NCI-H460 (cell line): ENCODE measurements at places on chromosomes 11 and 22.

DNA sequence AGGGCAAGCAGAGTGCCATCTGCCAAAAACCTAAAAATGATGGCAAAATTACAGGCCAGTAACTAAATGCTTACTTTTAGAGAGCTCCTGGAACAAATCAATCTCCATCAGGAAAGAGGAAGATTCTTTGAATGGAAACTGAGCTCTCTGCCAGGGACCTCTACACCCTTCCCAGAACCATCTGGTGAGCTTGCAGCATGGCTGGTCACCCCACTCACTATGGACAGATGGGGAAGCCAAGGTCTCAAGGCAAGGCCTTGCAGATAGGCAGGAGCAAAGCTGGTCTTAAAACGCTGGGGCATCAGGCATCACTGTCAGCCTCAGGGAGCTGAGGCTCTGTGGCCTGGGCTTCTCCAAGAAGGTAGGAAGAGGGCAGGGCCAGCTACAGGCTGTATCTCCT lies 36.2 kb downstream of the SERGEF start:
- DNase-seq: no peak

GRCh38 chr11:113341388-113342165 lies 27.2 kb downstream of the TTC12 start:
- no peak for DNase-seq

- no peak for DNase-seq
Observed at GRCh38 chr11:75656044-75656727, 12.7 kb downstream of the MAP6 start.

- DNase-seq: no peak
Observed at GRCh38 chr11:105108247-105108646, 31.3 kb downstream of the CARD18 start.
